Nucleus accumbens (tissue), 56 donors: ENCODE measurements at places on chromosomes 7 and 10.
A peak's percentile ranks its signal among the peaks of the same experiment; 100 is the strongest.

DNA sequence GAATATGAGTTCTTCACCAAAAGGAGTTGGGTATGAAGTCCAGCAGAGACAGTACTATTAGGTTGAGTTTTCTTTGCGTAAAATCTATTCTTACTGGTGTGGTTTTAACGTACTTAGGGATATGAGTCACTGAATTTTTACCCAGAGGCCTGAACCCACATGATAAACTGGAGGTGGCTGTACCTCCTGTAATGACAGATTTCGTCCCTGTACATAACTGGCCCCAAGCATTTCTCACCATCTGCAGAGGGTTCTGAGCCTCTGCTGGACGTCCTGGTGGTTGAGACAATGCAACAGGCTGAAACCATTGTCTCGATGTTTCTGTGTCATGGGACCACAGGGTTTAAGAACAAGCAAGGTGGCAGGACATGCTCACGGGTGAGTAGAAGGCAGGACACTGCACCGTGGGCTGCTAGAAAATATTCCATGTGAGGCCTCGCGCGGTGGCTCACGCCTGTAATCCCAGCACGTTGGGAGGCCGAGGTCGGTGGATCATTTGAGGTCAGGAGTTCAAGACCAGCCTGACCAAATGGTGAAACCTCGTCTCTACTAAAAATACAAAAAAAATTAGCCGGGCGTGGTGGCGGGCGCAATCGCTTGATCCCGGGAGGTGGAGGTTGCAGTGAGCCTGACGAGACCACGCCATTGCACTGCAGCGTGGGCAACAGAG, 233.9 kb downstream of the DNAJB6 start:
- DNase-seq: no peak

DNA sequence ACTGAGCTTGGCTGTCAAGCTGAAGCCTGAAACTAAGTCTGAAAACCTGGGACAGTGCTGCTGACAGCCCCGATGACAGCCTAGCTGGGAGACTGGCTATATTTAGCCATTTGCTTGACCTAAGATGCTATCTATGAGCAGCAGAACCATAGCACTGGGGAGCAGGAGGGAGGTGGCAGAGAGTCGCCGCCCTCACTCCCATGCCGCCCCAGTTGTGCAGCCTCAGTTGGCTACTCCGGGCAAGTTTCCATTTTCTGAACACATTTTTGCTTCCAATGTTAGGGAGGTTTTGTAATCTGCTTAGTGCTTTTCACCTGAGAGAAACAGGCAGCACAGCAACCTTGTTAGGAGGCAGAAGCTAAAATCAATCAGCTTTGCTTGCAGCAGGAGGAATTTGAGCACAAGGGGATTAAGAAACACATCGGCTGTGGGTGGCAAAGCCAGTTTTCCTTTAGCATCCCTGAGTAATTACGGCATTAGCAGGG, 20.4 kb upstream of the C10orf71 start:
- DNase-seq: no peak

- DNase-seq: no peak
These were observed 1.0 kb downstream of the MMD2 start for GRCh38 chr7:4957847-4958476.

GRCh38 chr7:2516194-2516555, 3.4 kb upstream of the LFNG start:
- no peak for DNase-seq

- DNase-seq: no peak
These were observed 28.6 kb upstream of the GIMAP8 start for GRCh38 chr7:150421831-150422230.

- no peak for DNase-seq
These were observed 17.3 kb downstream of the SYPL1 start for GRCh38 chr7:106094780-106095179.

DNA sequence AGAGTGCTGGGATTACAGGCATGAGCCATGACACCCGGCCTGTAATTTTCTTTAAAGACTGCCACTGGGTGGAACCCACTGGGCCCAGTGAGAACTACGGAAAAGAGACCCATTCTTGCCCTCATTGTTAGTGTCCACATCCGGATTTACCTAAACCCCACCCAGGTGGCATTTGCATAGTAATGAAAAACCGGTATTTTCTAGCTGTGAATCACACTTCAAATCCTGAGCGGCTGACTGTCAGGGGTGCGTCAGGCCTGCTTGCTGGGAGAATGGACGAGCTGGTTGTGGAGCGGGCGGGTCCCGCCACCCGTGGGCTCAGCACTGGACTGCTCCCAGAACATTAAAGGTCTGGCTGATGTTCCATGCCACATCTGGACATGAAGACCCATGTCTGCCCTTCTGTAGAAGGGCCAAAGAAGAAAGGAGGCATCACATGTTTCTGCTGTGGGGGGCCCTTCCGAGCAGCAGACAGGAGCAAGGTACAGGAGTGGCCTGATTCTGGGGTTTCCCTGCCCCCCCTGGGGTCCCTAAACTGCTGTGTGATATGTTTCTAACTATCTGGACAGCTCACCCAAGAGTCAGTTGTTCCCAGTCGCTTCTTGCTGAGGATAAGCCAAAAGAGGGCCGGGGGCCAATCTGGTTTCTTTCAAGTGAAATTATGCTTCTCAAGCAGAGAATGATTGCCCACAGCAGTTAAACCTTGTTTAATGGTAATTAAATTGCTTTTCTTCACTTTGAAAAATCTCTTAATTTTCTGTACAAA, 46.4 kb downstream of the KIAA1217 start:
- DNase-seq: no peak

GRCh38 chr7:76358011-76358480, 745 bp downstream of the YWHAG start:
- DNase-seq: peak; percentile 64

GRCh38 chr7:38829488-38830165, 79.4 kb downstream of the VPS41 start:
- no peak for DNase-seq

DNA sequence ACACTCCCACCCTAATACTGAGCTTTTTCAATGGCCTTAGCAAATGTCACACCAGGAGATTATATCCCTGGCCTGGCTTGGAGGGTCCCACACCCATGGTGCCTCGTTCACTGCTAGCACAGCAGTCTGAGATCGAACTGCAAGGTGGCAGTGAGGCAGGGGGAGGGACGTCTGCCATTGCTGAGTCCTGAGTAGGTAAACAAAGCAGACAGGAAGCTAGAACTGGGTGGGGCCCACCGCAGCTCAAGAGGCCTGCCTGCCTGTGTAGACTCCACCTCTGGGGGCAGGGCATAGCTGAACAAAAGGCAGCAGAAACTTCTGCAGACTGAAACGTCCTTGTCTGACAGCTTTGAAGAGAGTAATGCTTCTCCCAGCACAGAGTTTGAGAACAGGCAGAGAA, 338.9 kb upstream of the MBL2 start:
- DNase-seq: no peak

- DNase-seq: no peak
These were observed 20.8 kb downstream of the ZDHHC16 start for GRCh38 chr10:97466755-97467154.

DNA sequence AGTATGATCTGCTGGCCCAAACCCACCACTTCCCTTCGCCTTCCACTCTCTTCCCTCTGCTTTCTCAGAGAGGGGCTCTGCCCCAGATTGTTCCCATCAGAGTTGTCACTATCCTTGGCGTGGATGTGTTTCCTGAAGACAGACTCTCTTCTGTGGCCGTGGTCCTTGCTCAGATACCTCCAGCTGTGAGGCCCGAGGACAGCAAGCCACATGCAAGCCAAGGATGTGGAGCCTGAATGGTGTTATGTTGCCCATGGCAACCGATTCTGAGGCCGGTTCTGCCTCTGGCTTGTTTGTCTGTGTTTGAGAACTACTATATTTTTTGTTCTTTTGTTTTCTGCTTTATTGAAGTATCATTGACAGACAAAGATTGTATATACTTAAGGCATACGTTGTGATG, 247.4 kb upstream of the PODXL start:
- DNase-seq: no peak

- DNase-seq: no peak
These were observed 107.5 kb downstream of the POU6F2 start for GRCh38 chr7:39085189-39085588.

- no peak for DNase-seq
These were observed 480 bp downstream of the MNX1 start for GRCh38 chr7:157009778-157010587.

GRCh38 chr10:94963901-94964300, 25.4 kb downstream of the CYP2C9 start:
- no peak for DNase-seq

DNA sequence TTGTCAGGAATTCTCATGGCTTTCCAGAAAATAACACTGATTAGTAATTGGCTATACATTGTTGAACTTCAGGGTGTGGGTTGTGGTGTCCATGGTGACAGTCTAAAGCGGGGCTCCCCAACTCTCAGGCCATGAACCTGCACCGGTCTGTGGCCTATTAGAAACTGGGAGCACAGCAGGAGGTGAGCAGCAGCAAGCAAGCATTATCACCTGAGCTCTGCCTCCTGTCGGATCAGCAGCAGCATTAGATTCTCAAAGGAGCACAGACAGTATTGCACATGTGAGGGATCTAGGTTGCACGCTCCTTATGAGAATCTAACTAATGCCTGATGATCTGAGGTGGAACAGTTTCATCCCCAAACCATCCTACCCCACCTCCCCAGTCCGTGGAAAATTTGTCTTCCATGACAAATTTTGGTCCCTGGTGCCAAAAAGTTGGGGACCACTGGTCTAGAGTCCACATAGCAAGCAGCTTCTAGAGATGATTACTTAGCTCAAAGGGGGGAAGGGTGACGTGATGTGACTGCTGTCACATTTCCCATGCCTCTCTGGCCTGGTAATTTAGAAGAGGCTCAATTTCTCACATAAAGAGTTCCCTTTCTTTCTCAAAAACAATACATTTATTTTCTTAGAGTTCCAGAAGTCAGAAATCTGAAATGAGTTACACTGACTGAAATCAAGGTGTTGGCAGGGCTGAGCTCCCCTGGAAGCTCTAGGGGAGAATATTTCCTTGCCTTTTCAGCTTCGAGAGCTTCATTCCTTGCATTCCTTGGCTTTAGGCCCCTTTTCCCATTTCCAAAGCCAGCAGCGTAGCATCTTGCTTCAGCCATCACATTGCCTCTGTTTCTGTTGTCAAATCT, 17.6 kb upstream of the FAM221A start:
- no peak for DNase-seq

- DNase-seq: no peak
These were observed 268.3 kb downstream of the ARHGAP12 start for GRCh38 chr10:31660300-31660699.

GRCh38 chr7:127910670-127911069, 120.6 kb downstream of the LRRC4 start:
- DNase-seq: no peak

DNA sequence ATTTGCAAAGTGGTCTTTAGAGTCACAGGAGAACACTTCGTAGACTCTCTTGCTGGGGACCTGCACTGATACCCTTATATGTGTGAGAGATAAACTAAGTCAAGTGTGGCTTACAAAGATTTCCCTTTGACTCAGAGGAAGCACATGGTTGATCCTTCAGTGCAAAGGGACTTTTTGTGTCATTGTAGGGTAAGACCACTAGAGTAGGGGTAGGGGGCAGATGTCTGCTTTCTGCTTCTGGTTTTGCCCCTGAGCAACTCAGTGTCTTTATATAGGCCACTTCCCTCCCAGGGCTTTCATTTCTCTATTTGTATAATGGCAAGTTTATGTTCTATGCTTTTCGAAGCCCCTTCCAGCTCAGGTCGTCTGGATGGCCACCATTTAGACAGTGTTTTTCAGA, 281.7 kb downstream of the SORCS3 start:
- DNase-seq: no peak

DNA sequence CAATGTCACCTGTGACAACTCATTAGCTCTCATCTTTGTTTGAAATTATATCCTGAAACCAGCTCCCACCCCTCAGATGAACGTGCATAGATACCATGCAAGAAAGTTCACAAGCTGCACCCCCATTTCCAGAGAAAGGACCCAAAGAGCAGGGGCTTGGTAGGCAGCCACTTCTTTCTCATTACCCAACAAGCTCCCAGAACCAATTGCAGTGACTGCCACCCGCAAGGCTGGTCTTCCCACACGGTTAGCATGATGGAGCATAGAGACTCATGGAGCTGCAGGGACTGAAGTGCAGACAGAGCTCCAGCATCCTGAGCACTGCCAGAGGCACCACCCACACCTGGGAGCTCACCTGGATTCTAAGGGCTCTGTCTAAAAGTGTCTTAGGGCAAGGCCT, 28.5 kb downstream of the FRMPD2 start:
- no peak for DNase-seq
